ENCODE measurements at places on chromosomes 1 and 21. TPM values are rescaled to one million over a fixed set of nuclear protein-coding genes. Genes with fewer than 3 reads are reported as not detected.
A peak's percentile ranks its signal among the peaks of the same experiment; 100 is the strongest.

TMEM51 gene
- not detected for total RNA-seq

GRCh38 chr1:54882519-54882918 is 4.5 kb downstream of the DHCR24 start:
- DNase-seq = no peak

ARHGAP30 gene
- total RNA-seq = 86.7 TPM

GRCh38 chr21:14838400-14838799 is 226.4 kb downstream of the NRIP1 start:
- no peak for DNase-seq

RGL1 gene
- total RNA-seq = 0.20 TPM

DNA sequence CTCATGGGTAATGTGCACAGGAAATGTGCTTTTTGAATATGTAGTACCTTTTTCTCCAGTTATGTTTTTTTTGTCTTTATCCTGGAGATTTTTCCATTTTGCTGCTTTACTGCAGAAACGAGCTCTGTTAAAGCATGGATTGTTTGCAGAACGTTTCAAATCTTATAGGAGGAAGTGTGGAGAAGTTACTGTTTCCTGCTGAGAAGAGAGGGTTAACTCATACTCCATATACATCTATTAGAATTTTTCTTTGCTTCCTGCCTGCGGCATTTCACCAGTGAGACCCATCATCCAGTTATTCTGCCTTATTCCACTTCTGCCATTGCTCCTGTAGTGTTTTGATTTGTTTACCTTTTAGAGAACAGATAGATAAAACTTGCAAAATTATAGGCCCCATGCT is 2.0 kb downstream of the RPRD2 start:
- DNase-seq = peak; percentile 46

- no peak for DNase-seq
Measured at GRCh38 chr1:233356705-233356987, 29.1 kb downstream of the MAP3K21 start.

GRCh38 chr1:9615316-9616063 is 26.8 kb downstream of the TMEM201 start:
- peak; percentile 70 for DNase-seq

DNA sequence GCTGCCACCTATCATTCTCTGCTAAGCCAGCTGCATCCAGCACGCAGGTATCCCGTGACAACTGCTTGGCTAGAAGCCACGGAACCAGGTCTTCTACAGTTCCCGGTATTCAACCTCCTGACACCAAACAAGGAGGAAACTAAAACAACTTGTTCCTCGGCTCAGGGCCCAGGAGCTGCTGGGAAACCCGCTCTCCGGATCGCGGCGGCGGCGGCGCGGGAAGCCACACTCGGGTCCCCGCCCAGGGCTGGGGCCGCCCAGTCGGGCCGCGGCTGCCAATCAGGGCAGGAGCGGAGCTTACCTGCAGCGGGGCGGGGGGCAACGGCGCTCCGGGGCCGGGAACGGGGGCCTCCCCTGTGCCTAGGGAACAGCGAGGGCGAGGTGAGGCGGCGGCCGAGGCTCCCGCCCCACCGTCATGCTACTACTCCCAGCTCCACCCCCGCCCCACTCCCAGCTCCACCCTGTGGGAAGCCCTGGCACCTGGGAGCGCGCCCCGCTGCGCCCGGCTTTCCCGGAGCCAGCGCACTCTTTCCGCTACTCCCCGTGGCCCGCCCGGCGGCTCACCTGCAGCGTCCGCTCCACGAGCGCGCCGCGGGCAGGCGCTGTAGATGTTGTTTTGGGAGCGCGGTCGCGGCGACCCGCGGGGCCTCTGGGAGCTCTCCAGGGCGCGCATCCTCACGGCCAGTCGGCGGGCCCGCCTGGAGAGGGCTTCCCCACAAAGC is 12.1 kb downstream of the IL24 start:
- no peak for DNase-seq
